ENCODE measurements at places on chromosomes 7 and 10. TPM values are rescaled to one million over a fixed set of nuclear protein-coding genes. Genes with fewer than 3 reads are reported as not detected.

DNA sequence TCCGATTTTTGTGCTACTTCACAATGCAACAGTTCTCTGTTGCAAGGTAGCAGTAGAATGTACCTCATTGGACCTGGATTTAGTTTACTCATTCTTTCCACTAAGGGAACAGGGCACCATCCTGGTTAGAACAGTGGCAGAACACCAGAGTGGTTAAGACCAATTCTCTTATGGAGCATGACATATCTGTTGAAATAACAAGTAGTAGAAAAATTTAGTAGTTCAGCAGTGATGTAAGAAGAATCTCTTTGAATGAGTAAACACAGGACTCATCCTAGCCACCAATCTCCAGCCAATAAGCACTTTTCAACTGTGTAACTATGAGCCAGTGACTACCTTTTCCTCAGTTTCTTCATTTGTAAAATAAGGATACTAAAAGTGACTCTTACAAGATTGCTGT, 2.4 kb downstream of the ANKRD22 start:
- DNase-seq: no peak

DNA sequence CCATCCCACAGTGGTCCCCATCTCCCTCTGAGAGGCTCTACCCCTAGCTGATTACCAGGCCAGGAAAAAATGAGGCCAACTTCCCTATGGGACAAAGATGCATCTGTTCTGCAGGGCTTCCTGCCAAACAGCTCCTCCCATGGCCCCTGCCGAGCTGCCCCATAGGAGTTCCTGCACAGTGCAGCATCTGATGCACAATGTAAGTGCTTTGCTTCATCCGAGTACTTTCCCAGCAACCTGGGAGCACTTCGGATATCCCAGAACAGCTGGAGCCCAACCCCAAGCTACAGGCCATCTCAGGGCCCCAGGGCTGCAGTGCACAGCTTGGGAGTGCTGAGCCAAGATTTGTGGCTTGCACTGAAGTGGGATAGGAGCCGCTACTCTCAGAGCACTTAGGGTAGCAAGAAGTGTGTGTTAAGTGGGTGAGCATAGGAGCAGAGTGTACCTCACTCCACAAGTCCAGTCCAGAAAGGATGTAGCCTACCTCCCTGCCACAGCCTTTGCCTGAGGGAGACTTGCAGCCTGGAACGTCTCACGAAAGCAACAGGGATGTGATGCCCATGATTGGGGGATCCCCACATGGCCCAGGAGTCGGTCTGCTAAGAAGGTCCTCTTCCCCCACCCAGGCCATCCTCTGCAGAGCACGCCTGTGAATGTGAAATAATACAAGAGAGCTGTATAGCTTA, 209.6 kb upstream of the VWC2 start:
- DNase-seq: no peak

The HOXA10 gene
- total RNA-seq: 4.9 TPM

DNA sequence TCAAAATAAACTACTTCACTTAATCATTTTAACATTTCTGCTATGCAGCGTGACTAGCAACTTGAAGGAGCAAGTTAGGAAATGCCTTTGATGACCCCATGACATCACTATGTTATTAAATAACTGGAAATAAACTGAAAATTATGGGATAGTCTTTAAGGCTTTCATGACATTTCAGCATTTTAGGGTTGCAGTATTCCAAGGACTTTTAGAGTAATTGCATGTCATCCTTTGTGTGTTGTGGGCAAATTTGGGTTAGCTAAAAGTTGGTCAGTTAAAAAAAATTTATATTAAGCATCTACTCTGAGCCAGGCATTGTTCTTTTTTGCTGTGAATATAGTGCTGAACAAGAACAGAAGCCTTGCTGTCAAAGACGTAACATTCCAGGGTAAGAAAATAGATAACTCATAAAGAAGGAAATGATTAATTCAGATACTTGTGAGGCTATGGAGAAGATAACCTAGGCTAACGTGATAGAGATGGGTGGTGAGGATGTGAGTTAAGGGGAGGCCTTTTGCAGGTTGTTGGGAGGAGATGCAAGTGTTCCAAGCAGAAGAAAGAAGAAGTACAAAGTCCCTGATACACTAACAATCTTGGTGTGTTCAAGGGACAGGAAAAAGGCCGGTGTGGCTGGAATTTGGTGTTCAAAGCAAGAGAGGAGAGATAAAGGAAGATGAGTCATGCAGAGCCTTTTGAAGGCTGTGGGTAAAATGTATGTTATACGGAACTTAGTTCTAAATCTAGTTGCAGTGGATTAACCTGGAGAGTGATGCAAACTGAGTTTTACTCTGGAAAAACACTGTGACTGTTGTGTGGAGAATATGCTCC, 610.2 kb downstream of the AUTS2 start:
- DNase-seq: no peak

DNA sequence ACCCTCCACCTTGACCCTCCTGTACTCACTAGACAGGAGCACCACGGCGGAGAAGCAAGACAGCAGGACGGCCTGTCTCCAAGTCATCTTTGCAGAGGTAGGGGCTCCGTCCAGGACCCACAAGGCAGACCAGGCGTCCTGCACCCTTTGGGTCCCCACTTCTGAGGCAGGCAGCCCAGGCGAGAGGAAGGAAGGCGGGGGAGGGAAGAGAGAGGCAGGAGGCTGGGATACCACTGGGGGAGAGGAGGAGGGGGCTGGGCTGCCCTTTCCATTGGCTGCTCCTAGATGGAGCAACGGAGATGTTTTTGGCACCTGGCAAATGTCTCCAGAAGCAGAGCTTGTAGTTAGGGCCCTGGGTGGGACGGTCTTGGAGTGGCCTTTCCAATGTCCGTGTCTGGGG, at the start of gene UCMA:
TSS of gene UCMA (minus strand) at position 203 of the 400 bp plus-strand sequence. CDS start at position 87, 116 bp downstream.
- no peak for DNase-seq

GRCh38 chr10:6108631-6109443, 20.0 kb downstream of the RBM17 start:
- no peak for DNase-seq
